ENCODE measurements at places on chromosomes 11 and 22. TPM values are rescaled to one million over a fixed set of nuclear protein-coding genes. Genes with fewer than 3 reads are reported as not detected.

The TCN2 gene
- 0.12 TPM for total RNA-seq

The HOATZ gene
- not detected for total RNA-seq

The DDIAS gene
- total RNA-seq = 16.9 TPM

The TBX1 gene
- total RNA-seq = not detected

The TEX12 gene
- total RNA-seq = 0.32 TPM

The CABP4 gene
- 0.37 TPM for total RNA-seq

The KDM4D gene
- total RNA-seq = 1.8 TPM

The MS4A6E gene
- not detected for total RNA-seq

The OR4C46 gene
- total RNA-seq = not detected

The MRGPRE gene
- not detected for total RNA-seq

The MOGAT2 gene
- total RNA-seq = not detected

DNA sequence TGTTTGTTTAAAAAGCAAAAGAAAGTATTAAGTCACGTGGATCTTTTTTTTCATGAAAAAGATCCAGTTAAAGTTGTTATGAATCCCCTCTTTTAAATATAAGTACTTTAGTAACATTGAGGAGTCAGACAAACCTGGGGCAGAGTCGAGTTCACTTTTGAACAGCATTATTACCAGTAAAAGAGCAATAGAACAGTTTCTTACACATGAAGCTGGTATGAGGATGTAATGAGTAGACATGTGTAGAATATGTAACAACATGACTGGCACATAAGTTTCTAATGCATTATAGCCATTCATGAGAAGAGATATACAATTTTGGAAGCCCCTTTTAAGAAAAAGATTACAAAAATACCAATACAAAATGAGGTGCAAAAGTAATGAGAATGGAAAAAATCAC, 7.6 kb upstream of the MUC15 start:
- DNase-seq = no peak

DNA sequence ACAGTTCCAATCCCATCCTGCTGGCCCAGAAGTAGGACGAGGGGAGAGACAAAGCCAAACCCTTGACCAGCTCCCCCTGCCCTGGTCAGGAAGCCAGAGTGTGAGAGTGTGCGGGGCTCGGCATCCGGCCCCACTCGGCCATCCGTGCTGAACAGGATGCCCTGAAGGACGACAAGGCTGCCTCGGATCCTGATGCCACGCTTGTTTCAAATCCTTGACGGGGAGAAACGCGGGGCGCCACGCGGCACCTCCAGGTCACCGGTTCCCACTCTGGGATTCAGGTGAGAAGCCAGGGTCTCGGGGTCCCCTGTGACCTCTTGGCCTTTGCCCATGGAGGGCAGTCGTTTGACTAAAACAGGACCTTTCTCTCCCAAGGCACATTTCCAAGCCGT, 167.8 kb downstream of the BRD1 start:
- no peak for DNase-seq

DNA sequence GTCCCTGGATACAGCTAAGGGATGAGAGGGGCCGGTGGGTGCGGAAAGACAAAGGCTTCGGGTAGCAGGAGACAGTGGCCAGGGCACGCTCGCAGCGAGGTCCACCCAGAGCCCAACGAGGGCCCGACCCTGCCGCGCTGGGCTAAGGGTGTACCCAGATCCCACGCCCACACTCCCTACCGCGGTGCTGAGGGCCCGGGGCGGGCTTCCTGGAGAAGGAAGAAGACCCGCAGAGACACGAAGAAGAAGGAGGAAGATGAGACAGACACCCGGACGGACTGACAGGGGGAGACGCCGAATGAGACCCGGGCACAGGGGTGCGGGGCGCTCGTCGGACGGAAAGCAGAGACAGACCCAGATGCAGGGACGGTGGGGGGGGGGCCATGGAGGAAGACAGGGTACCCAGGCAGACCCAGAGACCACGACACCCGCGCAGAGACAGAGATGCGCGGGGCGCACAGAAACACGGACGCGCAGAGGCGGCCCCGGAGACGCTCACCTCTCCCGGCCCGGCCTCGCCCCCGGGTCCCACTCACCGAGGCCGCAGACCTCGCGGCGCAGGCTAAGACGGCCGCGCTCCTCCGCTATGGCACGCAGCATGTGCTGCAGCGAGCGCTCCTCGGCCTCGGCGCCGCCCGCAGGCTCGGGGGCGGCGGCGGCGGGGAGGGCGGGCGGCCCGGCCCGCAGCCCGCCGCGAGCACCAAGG, 437 bp downstream of the KIAA0930 start:
- peak; percentile 68 for DNase-seq

GRCh38 chr11:75325713-75326438, 25.6 kb downstream of the ARRB1 start:
- peak; percentile 87 for DNase-seq

DNA sequence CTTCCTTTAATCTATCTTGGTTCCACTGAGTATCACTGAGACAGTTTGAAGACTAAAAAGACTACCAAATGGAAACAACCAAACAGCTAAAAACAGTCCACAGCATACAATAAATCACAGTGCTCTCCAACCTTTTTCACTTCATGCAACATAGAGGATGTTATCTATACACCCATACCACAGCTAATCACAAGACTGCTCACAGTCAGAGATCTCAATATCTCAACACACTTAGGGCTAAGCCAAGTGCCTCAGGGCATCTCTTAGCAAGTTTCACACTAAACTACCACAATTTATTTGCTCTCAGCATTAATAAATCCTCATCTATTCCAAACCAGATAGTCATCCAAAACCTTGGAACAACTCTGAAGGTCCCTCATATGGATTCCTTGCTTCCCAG, 129.4 kb downstream of the SBF2 start:
- DNase-seq = no peak

DNA sequence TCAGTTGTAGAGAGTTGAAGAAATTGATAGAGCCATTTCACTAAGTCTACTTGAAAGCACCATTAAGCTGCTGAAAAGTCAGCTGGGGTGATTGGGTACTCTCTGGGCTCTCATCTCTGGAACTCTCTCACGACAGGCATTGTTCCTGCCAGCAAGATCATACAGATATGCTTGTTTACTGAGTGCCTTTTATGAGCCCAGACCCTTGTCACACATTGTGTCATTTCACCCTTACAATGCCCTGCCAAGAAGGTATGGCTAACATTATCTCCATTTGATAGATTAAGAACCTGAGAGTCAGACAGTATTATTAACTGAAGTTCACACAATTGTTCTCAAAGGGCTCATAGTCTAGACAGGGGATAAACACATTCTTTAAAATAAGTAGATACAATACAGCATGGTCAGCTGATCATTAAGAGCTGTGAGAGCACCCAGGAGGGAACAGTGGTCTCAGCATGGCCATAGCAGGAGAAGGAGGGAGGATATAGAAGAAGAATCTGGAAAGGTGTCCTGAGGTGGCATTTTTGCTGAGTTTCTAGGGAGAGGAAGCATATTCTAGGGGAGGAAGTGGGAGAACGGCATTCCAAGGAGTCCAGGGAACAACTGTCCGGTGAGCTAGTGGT, 580.5 kb downstream of the INSC start:
- DNase-seq = no peak

- DNase-seq = peak; percentile 75
Measured at GRCh38 chr11:62664405-62665074, 470 bp downstream of the C11orf98 start.

DNA sequence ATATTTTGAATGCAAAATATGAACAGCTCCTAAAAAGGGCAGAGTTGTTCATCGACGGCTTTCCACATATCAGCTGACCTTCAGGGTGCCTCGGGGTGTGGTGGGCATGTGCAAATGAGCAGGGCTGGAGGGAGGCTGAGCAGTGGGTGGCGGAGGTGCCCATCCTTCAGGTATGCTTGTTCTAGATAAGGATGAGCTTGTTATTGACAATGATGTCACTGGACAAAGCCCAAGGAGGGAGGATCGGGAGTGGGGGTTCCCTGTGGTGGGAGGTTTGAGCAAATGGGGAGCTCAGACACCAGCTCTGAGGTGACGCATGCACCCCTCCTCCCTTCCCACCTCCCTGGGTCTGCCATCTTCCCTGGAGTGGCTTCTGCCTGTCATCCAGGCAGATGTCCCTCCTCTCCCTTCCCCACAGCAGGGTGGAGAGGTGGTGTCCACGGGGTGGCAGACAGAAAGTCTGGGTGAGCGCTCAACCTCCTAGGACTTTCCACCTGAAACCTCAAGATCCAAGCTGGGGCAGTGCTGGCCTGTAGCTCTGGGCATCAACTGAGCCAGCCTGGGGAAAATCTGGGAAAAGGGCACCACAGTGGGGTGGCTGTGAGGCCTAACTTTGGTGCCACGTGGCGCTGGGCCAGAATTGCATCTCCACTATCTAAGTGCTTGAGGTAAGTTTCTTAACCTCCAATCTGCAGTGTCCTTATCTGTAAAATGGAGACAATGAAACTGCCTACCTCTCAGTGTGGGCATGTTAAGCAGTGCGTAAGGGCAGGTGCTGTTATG, 106.3 kb upstream of the THY1 start:
- DNase-seq = no peak

DNA sequence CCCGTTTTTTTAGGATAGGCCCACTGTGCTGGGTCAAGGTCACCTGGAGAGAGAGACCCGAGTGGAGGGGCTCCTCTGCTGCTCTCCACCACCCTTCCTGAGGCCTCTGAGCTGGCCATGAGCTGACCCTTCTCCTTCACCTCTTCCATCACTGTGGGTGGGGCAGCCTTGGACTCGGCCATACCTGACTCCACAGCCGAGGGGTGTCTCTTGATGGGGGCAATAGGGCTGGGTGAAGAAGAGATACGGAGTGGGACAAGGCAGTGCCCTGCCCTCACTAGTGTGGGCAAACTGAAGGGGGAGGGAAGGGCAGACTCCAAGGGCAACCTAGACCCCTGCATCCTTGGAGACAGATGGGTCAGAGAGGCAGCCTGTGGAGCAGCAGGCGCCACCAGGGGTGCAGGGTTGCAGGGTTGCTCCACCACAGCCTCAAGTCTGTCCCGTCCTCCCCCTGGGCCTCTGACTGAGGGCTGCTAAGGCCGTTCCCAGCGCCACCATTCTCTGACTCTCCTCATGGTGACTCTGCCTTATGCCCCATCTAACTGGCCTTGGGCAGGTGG, 20.1 kb upstream of the NECTIN1 start:
- DNase-seq = no peak

GRCh38 chr22:43473031-43473430, 61.2 kb downstream of the MPPED1 start:
- no peak for DNase-seq

GRCh38 chr11:7982582-7983119, 4.5 kb upstream of the EIF3F start:
- DNase-seq = no peak

- DNase-seq = no peak
Measured at GRCh38 chr11:32034680-32035079, 56.2 kb upstream of the RCN1 start.

DNA sequence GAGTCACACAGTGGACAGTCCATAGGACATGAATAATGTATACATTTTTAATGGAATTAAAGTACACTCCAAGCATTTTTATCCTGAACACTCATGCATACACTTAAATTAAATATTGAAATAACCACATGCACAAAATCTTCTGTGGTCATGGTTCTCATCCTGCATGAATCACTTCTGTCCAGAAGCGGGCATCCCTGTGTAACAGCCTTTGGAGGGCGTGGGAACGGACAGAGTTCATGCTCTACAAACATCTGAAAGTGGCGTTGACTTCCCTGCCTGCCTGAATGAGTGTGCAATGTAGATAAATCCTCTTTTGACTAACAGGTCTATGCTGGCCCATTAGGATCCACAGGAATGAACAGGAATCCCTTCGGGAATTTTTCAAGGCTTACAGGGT, 780.2 kb downstream of the BRD1 start:
- DNase-seq = no peak

- no peak for DNase-seq
Measured at GRCh38 chr11:127552446-127552845, 551.9 kb upstream of the KIRREL3 start.

GRCh38 chr11:17986007-17986710, 26.7 kb downstream of the SERGEF start:
- DNase-seq = no peak

GRCh38 chr11:19311308-19312030, 70.7 kb upstream of the E2F8 start:
- peak; percentile 72 for DNase-seq

- DNase-seq = no peak
Measured at GRCh38 chr11:34910817-34911216, 5.4 kb downstream of the APIP start.

DNA sequence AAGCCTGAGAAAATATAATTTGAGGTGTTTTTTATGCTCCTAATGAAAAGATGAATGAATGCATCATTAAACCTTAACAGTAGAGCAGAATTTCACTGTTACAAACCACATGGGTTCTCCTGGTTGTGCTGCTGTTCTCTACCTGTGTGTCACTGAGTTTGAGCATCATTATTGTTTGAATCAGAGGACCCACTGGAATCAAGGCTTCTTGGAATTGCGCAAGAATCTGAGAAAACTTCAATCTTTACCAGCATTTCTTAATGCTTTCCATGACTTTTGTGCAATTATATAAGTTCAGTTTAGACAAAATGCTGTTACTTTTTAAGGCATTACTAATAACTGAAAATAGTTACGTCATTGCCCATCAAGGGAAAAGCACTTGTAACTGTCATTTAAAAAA, 18.8 kb upstream of the RBX1 start:
- DNase-seq = no peak

- DNase-seq = peak; percentile 71
Measured at GRCh38 chr11:1401656-1402221, 12.0 kb downstream of the BRSK2 start.

- DNase-seq = no peak
Measured at GRCh38 chr11:133040289-133040900, 491.9 kb downstream of the OPCML start.

- DNase-seq = no peak
Measured at GRCh38 chr11:12269104-12269441, 108.3 kb upstream of the PARVA start.

- peak; percentile 8 for DNase-seq
Measured at GRCh38 chr11:71120471-71120896, 131.9 kb downstream of the SHANK2 start.

GRCh38 chr11:118699506-118700220, 20.2 kb upstream of the TREH start:
- DNase-seq = peak; percentile 48

- DNase-seq = no peak
Measured at GRCh38 chr11:23749762-23750430, 747.0 kb upstream of the LUZP2 start.

DNA sequence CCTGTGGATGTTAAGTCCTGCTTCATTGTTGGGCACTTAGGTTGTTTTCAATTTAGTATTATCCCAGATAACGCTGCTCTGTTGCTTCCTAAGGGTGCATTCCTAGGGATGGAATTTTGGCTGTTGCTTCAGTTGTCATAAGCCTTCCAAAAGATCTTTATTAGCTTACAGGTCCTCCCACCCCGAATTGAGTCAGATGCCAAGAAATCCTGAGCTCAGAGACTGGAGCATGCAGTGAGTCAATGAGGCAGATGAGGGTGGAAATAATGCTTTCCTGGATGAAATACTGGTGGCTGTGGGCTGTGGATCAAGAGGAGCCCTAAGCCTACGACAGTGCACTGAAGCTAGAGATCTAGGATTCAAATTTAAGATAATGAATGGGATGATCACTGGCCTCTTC, 10.7 kb upstream of the IL18BP start:
- DNase-seq = no peak

Measured in activated CD4-positive, alpha-beta T cell treated with anti-CD3 and anti-CD28 coated beads for 36 hours (primary cell).